ENCODE measurements at places on chromosomes 16 and 17.

- DNase-seq, result no peak
Observed at GRCh38 chr17:32992321-32993033, 830 bp downstream of the SPACA3 start.

- no peak for DNase-seq
Observed at GRCh38 chr17:11094331-11094730, 146.7 kb upstream of the SHISA6 start.

DNA sequence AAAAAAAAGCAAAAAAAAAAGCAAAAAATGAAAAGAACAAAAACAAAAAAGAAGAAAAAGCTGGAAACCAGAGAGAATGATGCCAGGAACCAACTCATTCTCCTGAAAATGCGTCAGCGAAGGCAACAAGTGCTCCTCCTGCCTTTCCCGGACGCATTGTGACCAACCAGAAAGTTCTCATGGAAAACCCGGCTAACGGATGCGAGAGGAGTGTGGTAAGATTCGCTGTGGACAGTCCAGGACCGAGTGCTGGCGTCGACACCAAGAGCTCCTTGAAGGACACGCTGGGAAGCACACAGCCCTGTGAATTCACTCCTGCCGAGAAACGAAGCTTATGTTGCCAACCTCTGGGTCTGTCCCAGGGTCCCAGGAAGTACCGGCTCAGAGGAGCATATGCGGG is 43.4 kb downstream of the METRNL start:
- DNase-seq, result no peak

- no peak for DNase-seq
Observed at GRCh38 chr17:72259922-72260321, 139.1 kb downstream of the SOX9 start.

- DNase-seq, result no peak
Observed at GRCh38 chr17:46273541-46274236, 21.2 kb upstream of the LRRC37A start.

DNA sequence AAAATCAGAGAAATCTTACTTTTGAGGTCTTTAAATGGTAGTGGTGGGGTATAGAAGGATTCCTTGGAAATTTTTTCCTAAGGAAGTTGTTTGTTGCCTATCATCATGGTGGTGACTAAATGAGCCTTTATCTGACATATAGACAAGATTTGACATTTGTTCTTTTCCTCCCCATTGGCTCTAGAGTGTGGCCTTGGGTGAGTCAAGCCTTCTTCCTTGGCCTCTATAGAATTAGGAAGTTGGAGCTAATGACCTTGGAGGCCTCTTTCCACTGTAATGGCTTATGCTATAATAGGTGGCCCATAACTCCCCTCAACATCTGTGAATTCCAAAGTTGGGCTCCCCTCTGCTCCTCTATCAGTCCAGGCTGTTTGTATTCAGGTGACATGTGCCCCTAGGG is 79.1 kb upstream of the HNF1B start:
- DNase-seq, result no peak

DNA sequence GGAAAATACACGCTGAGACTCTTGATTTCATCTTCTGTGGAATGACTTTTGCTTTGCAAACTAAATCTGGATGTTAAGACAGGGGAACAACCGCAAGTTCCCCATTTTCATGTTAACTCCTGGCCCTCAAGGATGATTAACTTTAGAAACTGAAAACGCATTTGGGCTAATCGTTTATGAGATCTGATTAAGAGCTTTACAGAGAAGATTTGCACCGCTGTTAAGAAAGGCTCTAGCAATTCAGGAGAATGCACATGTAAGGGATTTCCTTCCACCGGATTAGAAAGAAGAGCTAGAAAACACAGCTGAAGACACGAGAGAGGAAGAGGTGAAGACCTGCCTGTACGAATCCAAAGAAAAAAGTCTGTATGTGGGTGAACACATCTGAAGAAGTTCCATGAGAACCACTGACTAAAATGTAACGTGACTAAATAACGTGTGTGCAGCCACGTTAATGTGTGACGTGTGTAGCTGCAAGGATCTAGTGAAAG is 106.4 kb downstream of the YPEL2 start:
- DNase-seq, result no peak

GRCh38 chr17:4947010-4947410 is 1.3 kb downstream of the PFN1 start:
- DNase-seq, result peak; percentile 45

DNA sequence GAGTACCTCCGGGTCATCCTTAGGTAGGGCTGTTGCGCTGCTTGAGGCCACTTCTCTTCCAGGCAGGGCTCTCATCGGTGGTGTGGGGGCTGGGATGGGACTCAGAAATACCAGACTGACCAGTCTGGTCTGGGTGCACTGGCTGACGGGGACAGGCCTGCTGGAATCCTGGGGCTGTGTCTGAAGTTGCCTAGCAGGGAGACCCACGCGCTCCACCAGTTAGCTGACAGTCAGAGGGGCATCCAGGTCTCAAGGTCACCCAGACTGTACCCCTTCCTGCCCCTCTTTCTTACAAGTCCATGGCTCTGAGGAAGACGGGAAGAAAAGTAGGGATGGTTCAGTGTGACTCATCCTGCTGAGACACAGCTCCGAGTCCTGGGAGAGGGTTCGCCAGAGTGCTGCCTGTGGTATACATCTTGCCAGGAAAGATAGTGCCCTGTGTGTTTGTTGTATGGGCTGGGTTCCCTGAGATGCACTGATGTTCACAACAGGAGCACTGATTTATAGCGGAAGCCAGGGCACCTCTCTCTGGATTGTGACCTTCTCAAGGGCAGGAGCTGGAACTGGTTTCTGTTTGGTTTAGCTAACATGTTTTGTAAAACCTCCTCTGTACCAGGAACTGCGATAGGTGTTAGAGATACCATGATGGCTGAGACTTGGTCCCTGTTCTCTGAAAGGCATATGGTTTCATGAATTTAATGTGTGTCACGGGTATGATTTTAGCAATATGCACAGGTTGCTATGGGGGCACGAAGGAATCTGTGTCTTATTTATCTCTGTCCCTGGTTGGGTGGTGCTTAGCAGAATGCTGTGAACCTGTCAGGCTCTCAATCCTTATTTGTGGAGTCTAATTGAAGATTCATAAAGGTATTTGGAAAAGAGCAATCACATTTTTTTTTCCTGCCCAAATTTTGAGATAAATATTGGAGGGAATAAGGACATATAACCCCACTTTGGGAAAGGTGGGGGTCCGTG is 97.5 kb downstream of the OR1D5 start:
- no peak for DNase-seq

GRCh38 chr16:58658796-58659211 is 25.8 kb downstream of the SLC38A7 start:
- DNase-seq, result peak; percentile 15

- DNase-seq, result no peak
Observed at GRCh38 chr16:9630985-9631384, 539.5 kb downstream of the HAPSTR1 start.

DNA sequence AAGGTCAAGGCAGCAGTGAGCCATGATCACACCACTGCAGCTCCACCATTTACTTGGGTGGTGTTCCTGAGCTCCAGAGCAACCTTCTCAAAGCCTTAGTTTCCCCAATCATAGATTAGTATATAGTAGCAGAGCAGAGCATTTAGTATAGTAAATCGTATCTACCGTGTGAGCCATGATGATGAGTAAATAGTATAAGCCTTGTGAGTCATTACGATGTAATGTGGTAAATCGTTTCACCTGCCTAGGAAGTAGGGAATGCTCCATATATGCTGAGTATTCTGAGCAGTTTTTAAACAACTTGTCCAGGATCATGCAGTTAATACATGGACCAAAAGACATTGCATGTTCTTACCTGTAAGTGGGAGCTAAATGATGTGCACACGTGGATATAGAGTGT is 66.4 kb downstream of the SCNN1B start:
- DNase-seq, result no peak

Measured in GF-D8 (cell line).